NCI-H1092 treated with DMSO at 0.1 percent for 48 hours (cell line): ENCODE measurements at places on chromosomes 4 and X.
A peak's percentile ranks its signal among the peaks of the same experiment; 100 is the strongest.

- DNase-seq = no peak
Observed at GRCh38 chr4:113050837-113051236, 1.4 kb downstream of the ANK2 start.

DNA sequence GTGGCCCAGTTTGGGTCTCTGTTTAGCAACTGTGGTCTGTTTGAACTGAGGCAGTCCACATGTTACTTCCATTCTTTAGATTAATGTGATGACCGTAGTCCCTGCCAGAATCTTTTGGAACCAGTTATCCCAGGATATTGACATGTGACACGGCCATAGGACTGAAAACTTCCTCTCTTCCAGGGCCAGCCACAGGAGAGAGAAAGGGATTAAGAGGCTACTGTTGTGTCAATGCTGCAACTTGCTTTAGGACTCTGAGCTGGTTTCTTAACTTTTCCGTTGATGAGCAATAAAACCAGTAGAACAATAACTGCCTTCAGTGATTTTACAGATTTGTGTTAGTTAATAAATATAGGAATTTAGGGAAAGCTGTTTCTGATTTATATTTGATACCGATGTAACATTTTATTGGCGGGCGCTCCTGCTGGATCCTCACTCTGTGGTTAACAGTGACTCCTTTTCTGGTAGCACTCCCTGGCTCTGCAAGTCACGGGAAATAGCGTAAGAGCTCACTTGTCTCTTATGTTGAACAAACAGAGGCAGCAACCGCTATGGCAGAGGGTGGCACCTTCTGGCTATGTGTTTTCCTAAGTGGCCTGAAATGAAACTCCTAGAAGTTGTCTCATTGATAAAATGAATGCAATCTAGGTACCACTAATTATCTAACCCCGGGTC is 2.5 kb downstream of the TENM3 start:
- no peak for DNase-seq

- DNase-seq = no peak
Observed at GRCh38 chr4:75848891-75849290, 53.4 kb downstream of the PPEF2 start.

- no peak for DNase-seq
Observed at GRCh38 chr4:6761649-6762615, 20.6 kb upstream of the KIAA0232 start.

- DNase-seq = peak; percentile 71
Observed at GRCh38 chr4:26330186-26330787, 9.5 kb downstream of the RBPJ start.
